IMR-90 (cell line): ENCODE measurements at places on chromosomes 1 and 21. TPM values are rescaled to one million over a fixed set of nuclear protein-coding genes. Genes with fewer than 3 reads are reported as not detected.

Gene KRTAP21-2
- polyA plus RNA-seq, result not detected in 2 replicates

Gene CLDN14
- not detected in 2 replicates for polyA plus RNA-seq

- no peak for DNase-seq
Observed at GRCh38 chr1:83515578-83516154, 483.3 kb downstream of the TTLL7 start.

DNA sequence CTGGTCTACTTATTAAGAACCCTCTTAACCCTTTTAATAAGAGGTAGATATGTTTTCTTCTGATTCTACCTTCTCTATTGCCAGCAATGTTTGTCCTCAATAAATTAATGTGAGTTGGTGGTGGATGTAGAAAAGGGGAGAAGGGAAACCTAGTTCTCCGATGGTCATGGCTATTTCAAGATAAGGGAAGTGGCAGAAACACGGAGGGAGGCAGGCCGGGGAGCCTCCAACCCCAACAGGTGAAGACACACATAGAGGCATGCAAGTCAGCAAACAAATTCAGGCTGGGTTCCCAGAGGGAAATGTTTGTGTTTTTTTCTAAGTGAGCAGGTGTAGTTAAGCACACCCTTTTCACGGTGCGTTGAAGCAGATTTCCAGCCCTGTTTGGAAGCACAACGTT is 31.0 kb upstream of the CLDN14 start:
- DNase-seq, result no peak

DNA sequence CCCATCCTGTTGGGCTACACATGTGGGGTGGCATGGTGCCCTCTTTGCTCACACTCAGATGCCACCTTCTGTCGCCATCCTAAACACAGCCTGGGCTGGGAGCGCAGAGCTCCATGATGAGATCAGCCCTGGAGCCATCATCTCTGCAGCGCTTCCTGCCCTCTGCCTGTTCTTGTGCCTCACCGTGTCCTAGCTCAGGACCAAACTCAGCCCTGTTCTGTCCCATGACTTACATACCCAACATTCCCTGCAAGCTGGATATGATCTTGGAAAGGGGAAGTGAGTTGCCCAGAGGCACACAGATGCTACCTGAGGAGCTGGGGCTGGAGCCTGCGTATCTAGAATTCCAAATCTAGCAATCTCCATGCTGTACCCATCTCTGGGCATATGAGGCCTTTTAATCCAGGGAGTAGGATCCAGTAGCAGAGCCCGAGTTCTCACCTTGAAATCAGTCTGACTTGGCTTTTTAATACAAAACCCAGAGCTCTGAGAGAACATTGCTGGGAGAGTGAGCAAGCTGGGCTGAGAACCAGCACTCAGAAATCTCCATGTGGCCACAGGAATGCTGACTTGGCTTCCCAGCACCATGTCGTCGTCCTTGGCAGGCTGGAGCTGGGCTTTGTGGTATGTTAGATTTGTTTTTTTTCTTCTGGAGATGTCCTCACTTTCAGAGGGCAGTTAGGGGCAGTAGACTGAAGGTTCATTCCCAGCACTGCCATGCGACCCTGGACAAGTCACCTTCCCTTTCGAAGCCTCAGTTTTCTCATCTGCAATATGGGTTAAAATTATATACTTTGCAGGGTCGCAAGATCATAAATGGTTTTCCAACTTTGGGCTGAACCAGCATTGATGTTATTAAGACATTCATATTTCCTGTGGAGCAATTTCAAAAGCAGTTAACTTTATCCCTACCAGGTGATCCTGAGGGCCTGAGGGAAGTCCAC is 2.6 kb downstream of the ALPL start:
- DNase-seq, result peak; percentile 96

GRCh38 chr1:77081834-77082233 is 137.4 kb downstream of the PIGK start:
- no peak for DNase-seq

- DNase-seq, result no peak
Observed at GRCh38 chr1:229147072-229147471, 123.8 kb upstream of the RAB4A start.

DNA sequence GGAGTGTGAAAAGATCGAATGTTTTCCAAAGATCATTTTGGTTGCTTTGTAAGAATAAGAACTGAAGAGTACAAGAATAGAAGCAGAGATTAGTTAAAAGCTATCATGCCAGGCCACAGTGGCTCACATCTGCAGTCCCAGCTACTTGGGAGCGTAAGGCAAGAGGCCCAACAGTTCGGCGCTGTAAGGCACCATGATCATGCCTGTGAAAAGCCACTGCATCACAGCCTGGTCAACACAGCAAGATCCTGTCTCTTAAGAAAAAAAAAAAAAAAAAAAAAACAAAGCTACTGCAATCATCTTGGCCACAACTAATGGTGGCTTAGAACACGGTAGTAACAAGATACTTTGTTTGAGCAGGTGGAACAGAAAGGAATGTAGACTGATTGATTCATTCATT is 116.2 kb downstream of the EIF4G3 start:
- DNase-seq, result no peak

DNA sequence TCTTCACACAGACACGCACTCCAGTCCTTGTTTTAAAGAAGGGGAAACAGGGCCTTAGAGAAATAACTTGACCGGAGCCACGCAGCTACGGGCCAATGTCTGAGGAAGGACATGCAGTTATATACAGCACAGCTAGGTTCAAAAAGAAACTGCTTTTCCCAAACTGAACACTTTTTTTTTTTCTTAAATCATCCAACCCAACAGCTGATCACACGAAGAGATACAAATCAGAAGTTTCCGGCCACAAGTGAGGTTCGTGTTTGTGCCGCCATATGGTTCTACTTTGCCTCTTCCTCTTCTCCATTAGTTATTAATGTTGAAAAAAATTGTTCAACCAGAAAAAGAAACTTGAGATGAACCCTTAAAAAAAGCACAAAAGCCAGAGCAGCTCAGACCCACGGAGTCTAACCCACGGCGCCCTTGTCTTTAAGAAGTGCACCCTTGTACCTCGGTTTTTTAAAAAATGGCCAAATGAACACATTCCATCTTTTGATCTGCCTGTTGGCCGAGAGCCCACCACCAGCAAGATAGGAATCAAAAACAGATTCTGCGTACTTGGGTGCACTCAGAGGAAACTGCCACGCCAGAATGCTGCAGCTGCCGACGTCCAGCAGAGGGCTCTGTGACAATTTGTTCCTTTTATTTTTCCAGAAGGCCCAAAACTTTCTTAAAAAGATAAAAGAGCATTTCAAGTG is 78.9 kb downstream of the SLC66A1 start:
- peak; percentile 80 for DNase-seq

Gene COL11A1
- polyA plus RNA-seq, result 3.5 and 4.6 TPM in 2 replicates

- no peak for DNase-seq
Observed at GRCh38 chr1:103056423-103056822, 51.9 kb downstream of the COL11A1 start.

DNA sequence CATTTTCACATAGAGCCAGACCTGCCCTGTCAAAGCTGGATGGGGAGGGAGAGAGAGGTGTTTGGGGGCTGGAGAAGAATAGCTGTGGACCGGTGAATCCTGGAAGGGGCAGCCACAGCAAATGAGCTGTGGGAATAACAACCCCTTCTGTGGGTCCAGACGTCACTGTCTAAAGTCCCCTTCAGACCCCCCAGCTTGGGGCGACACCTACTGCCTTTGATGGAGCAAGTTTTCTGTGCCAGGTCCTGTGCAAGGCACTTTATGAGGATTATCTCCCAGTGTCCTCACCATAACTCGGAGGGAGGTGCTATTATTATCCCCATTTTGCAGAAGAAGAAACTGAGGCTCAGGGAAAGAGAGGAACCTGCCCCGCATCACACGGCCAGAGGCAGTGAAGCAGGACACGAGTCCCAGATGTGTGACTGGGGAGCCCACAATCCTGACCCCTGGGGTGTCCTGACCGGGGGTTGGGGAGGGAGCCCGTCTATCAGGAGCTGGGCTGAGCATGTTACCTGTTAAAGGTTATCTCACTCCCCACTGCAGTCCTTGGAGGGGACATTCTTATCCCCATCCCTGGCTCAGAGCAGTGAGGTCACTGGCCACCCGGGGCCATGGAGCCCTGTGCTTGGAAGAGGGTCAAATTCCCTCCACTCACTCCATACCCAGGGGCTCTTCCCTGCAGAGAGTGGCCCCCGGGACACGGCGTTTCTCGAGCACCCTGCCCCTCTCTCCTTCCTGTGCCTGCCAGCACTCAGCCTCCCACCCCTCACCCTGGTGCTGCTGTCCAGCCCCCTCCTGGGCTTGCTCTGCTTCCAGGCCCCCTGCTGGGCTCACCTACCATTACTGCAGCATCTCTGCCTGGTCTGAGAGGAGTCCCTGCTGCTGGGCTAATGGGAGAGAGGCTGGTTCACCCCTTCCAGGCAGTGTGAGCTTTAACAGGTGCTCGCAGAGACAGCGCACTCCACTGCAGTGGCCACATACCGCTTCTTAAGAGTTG is 132.9 kb downstream of the PTPRU start:
- DNase-seq, result no peak

Gene ZNHIT6
- polyA plus RNA-seq, result 11.9 and 13.7 TPM in 2 replicates

- DNase-seq, result no peak
Observed at GRCh38 chr1:1990222-1990621, 13.4 kb downstream of the CFAP74 start.

Gene OR14K1
- polyA plus RNA-seq, result not detected in 2 replicates

GRCh38 chr1:169288011-169288414 is 79.6 kb downstream of the NME7 start:
- DNase-seq, result peak; percentile 17

DNA sequence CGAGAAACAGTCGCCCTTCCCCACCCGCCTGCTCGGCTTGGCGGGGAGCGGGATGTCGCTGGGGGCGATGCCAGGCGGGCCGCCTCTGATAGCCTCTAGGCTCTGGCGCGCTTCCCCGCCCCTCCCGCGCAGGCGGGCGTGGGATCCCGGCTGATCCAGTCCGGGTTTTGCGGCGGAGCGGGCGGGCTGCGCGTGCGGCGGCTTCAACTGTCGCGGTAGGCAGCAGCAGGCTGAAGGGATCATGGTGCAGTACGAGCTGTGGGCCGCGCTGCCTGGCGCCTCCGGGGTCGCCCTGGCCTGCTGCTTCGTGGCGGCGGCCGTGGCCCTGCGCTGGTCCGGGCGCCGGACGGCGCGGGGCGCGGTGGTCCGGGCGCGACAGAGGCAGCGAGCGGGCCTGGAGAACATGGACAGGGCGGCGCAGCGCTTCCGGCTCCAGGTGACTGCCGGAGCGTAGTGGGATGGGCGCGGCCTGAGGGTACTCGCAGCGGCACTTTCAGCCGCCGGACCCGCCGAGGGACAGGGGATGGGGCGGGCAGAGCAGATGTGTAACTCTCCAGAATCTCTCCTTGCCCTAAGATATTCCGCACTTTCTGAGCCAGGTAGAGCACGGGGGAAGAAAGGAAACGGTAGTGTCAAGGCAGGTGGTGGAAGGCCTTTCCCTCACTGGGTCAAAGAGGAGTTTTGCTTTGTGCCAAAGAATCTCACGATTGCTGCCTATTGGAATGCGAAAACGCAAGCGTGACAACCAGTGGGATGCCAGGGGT is at the start of gene FAAH:
Gene FAAH, plus strand, starts transcription at position 210 of the 764 bp plus-strand sequence. Its CDS starts 32 bp downstream, at position 242.
- DNase-seq, result no peak

Gene RSPO1
- polyA plus RNA-seq, result not detected in 2 replicates

DNA sequence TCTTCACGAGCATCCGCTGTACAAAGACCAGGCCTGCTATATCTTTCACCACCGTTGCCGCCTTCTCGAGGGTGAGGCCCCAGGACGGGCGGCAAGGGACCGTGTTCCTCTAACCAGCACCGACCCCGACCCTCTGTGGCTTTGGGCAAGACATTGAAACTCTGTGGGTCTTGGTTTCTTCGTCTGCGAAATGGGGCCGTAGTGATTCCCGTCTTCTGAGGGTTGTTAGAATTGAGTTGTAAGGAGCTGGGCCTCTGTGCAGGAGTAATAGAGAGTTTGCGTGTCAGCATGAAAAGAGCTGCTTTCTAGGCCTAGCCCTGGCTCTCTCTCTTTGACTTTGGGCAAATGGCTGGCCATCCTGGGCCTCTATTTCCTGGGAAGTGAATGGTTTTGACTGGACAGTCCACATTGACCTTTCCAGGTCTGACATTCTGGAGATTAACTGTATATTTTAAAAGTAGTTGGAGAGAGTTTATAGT is 591 bp downstream of the MRPL37 start:
- peak; percentile 6 for DNase-seq

Gene SLC2A5
- 0.03 TPM in 1 of 2 replicates, not detected in the other for polyA plus RNA-seq

Gene LRRC38
- not detected in 2 replicates for polyA plus RNA-seq

Gene CXADR
- polyA plus RNA-seq, result 0.21 and 0.26 TPM in 2 replicates

Gene CAMK1G
- polyA plus RNA-seq, result 1.8 and 2.1 TPM in 2 replicates

- peak; percentile 46 for DNase-seq
Observed at GRCh38 chr21:41651830-41652229, 115.0 kb downstream of the RIPK4 start.

DNA sequence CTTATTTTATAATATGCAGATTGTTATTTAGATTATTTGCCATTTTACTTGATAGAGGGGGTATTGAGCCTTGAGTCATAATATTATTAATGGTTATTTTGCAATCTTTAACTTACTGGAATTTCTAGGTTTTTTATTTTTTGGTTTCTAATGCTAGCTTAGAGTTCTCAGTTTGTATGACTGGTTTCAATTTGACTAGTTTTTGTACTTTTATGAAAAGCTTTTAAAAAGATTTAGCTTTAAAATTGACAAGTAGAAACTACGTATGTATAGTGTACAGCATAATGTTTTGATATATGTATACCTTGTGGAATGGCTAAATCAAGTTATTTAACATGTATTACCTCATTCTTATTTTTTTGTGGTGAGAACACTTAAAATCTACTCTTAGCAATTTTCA is 41.5 kb downstream of the CEP350 start:
- no peak for DNase-seq

DNA sequence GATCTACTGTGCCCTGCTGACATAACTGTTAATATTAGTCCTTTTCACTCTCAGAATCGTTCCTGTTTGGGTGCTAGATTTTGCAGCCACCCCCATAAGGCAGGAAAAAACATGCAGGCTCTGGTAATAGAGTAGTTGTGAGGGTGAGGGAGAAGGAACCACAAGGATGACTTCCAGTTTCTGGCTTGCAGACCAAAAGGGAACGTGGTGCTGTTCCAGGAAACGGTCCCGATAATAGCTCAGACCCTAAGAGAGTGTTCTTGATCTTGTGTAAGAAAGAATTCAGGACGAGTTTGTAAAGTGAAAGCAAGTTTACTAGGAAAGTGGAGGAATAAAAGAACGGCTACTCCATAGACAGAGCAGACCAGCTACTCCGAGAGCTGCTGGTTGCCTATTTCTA is 50.7 kb upstream of the RHOU start:
- DNase-seq, result no peak

Gene C1orf53
- polyA plus RNA-seq, result 7.0 and 8.0 TPM in 2 replicates

GRCh38 chr1:214331827-214332423 is 51.0 kb downstream of the SMYD2 start:
- peak; percentile 32 for DNase-seq

Gene MROH9
- polyA plus RNA-seq, result not detected in 2 replicates

GRCh38 chr1:233796146-233796783 is 108.2 kb upstream of the SLC35F3 start:
- no peak for DNase-seq

Gene DCST1
- polyA plus RNA-seq, result not detected in 2 replicates

- DNase-seq, result no peak
Observed at GRCh38 chr1:212315907-212316306, 30.7 kb downstream of the PPP2R5A start.

Gene SMCP
- not detected in 2 replicates for polyA plus RNA-seq

Gene BRWD1
- polyA plus RNA-seq, result 5.8 and 6.7 TPM in 2 replicates

Gene CA14
- polyA plus RNA-seq, result not detected in 2 replicates

Gene TTLL7
- polyA plus RNA-seq, result 4.2 and 5.7 TPM in 2 replicates
